ENCODE measurements at places on chromosomes 5 and 9. TPM values are rescaled to one million over a fixed set of nuclear protein-coding genes. Genes with fewer than 3 reads are reported as not detected.

DNA sequence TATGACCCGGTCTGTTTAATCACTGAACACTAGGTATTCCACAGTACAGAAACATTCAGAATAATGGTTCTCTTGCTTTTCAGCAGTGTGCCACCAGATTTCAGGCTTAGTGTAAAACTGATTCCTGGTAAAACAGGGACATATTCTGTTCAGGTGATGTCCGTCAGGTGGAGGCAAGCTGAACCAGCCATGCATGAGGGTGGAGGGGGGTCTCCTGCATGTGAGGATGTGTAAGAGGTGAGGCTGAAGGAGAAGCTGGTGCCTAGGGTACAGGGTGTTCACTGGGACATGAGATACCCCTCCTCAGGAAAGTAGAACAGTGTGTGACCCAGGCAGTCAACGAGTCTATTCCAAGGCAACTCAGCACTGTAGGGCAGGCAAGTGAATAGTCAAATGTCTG lies 563.9 kb downstream of the BNC2 start:
- no peak for DNase-seq

GRCh38 chr9:35000535-35001284 lies 11.2 kb downstream of the DNAJB5 start:
- no peak for DNase-seq

DNA sequence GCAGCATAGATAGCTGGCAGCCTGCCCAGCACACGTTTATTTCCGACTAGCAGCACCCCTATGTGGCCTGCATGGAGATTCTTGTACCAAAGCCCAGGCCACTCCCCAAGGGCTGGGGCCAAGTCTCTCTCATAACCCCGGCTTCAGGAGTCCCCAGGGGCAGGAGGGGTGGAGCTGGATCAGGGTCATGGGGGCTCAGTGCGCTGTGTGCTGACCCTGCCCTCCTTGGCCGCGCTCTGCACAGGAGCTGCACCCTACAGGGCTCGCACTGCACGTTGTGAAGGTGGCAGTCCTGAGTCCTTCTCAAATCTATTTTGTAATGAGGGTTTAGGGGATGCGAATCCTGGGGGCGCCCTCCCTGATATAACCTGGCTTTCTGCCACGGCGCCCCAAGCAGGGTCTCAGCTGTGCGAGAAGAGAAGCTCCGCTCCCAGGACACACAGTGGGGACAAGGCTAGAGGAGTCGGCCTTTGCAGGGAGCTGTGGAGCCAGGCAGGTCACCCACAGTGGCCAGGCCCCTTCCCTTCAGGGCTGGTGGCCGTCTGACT lies 28.6 kb downstream of the NKD2 start:
- peak; percentile 37 for DNase-seq

DNA sequence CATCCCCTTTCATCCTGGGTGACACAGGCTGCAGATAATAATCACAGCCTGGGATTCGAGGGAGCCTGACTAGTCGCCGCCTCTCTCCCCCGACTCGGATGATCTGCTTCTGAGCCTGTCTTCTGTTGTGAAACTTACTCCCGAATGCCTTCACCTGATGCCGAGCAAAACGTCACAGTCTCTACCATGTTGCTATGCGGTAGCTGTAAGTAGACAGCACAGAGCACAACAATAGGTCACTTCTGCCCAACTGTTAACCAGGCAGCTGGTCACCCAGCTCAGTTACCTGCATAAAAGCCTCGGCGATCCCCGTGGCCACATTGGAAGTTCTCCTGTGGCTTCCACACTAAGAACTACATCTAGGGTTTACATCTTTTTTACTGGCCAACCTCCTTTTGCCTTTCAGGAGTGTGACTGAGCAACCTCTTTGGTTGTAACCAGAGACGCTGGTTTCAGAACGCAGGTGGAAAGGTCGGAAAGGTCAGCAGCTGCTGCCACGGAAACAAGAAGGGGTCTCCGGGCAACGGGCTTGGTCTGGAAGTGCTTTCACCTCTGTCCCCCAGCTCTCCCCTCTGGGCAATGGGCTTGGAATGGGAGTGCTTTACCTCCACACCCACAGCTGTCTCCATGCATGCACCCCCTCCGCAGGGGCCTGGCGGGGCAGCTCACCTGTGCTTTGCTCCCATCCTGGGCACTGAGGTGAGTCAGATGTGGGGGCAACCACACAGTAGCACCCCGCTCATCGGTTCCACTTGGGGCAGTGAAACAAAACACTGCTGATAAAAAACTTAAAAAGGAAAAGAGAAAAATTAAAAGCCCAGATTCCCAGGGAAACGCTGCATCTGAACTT lies 7.6 kb upstream of the PPP1R26 start:
- DNase-seq = no peak

GRCh38 chr5:109350537-109351270 lies 59.1 kb downstream of the PJA2 start:
- DNase-seq = no peak

GRCh38 chr5:11311272-11311671 lies 550.2 kb upstream of the DAP start:
- DNase-seq = no peak

- no peak for DNase-seq
Observed at GRCh38 chr9:13994240-13994639, 319.7 kb downstream of the NFIB start.

DNA sequence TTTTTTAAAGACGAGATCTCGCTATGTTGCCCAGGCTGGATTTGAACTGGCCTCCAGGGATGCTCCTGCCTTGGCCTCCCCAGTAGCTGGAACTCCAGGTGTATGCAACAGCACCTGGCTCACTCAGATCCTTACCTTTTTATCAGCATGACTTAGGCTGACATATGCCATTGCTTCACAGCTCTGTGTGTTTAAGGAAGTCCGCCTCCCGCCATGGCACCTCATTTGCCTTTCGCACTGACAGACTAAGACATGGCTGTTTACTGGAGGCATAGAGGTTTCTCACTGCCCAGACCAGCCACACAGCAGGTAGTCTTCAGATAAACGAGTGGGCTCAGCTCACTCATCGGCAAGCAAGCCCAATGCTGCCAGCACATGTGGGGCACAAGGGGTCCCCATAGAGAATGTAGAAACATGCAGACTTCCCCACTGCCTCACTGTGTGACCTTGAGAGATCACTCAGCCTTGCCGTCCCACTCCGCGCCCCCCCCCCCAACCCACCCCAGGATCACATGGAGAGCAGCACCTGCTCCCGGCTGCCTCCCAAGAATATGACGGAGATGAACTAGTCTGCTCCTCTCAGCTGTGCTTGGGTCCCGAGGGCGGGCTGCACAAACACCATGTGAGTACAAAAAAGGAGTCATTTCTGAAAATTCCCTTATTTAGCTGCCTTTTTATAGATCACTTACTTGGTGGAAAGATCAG lies 62.8 kb downstream of the DCP2 start:
- no peak for DNase-seq

GRCh38 chr5:29889051-29889450 lies 1304.4 kb upstream of the CDH6 start:
- no peak for DNase-seq

DNA sequence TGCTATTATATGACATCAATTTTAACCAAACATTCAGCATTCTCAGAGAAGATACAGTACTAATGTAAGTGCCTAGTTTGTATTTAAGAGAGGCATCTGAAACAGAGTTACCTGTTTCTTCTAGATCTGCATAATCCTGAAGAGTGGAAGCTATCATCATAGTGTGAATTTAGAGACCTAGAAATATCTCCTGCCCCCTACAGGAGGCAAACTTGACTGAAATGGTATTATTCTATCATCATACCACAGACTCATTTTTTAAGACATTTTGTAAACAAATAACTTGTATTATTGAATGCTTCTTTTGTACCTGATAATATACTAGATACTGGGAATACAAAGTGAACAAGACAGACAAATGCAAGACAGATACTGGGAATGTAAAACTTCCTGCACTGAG lies 216.8 kb upstream of the RPS23 start:
- DNase-seq = no peak

GRCh38 chr5:39547553-39548154 lies 122.9 kb upstream of the DAB2 start:
- DNase-seq = no peak

- no peak for DNase-seq
Observed at GRCh38 chr9:38094165-38094564, 25.1 kb upstream of the SHB start.

DNA sequence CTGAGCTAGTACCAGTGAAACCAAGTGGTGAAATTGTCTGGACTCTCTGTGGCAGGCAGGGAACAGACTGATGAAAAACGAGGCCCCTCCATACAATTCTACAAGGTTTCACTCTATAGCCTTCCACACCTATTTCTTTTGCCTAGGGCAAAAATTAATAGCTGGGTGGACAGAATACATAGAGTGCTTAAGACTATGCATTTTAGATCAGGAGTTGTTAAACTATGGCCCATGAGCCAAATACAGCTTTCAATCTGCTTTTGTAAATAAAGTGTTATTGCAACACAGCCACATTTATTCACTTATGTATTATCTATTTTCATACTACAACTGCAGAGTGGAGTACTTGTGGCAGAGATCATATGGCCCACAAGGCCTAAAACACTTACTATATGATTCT lies 45.2 kb downstream of the SH3TC2 start:
- DNase-seq = no peak

DNA sequence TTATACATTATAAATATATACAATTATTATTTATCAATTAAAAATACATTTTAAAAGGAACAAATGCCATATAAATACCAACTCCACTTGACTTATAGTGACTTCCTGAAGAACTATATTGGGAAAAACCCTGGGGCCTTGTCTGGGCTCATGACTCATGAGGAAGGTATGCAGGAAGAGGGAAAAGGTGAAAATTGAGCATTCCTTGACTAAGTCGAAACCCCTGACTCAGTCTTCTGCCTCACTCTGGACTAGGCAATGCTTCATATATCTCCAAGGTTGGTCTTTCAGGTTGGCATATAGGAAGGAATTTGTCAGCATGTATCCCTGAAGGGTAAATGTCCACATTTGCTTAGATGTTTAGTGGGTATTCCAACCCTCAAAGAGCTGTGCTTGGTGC lies 78.5 kb downstream of the SH3TC2 start:
- DNase-seq = no peak

CDX1 gene
- total RNA-seq = not detected

PPP1R2B gene
- not detected for total RNA-seq

FBXO38 gene
- total RNA-seq = 72.9 TPM

QRFP gene
- not detected for total RNA-seq

SLC6A3 gene
- total RNA-seq = 0.12 TPM

CCDC171 gene
- total RNA-seq = 2.9 TPM

SOX30 gene
- total RNA-seq = not detected

TRIP13 gene
- total RNA-seq = 1.0 TPM

GADD45G gene
- 14.4 TPM for total RNA-seq

POLE3 gene
- total RNA-seq = 29.7 TPM

BAG1 gene
- 98.5 TPM for total RNA-seq
